Stimulated activated CD8-positive, alpha-beta memory T cell treated with anti-CD3 and anti-CD28 coated beads, Interleukin-7, amount 100 ng/mL, for 4 hours (primary cell): ENCODE measurements at places on chromosomes 3 and 15.

GRCh38 chr3:61809879-61810278, 248.5 kb downstream of the PTPRG start:
- no peak for DNase-seq

DNA sequence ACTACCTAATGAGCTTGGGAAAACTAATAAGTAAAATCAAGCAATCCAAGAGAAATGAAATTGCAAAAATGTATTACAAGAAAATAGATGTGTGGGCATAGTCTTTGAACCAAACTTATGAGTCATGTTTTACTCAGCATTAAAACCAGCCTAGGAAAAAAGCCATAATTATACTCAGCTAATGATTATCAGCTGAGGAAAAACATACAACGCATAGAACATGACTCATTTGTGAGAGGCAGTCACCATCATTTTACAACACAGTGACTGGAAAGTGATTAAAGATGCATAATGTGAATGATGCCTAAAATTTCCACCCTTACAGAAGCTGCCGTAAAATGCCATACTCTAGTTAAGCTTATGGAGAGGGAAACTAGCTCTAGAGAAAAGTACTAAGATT, 238.0 kb upstream of the EOMES start:
- DNase-seq: no peak

- no peak for DNase-seq
Measured at GRCh38 chr15:93246266-93247242, 157.5 kb upstream of the RGMA start.

DNA sequence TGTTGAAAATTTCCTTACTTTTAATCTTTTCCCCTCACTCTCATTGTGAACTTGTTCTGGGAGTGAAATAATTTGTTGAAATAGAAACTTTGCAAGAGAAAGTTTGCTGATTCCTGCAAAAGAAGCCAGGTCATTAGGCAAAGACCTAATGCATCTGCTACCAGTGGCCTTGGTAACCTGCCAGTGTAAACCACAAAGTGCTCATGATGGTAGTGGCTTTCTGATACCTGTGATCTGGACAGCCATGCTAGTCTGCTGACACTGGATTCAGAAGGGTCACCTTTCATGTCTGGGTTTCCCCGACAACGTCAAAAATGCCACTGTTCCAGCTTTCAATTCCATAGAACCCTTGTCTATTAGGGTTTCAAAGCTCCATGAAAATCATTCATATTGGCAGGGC, 123.7 kb upstream of the MCTP2 start:
- DNase-seq: no peak

DNA sequence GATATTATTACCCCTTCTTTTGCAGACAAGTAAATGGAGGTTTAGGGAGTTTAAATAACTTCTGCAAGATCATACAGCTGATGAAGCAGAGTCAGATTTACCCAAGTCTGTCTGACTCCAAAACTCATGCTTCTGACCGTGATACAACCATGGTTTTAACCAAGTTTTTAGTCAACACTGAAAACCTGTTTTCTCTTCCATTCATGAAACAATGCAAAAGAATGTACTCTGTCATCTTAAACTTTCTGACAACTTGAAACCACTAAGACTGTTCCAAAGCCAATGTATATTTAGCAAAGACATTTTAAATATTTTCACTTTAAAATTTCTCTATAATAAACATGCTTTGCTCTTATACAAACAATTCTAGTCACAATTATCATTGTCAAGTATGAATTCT, 77.0 kb upstream of the RBMS3 start:
- DNase-seq: no peak

DNA sequence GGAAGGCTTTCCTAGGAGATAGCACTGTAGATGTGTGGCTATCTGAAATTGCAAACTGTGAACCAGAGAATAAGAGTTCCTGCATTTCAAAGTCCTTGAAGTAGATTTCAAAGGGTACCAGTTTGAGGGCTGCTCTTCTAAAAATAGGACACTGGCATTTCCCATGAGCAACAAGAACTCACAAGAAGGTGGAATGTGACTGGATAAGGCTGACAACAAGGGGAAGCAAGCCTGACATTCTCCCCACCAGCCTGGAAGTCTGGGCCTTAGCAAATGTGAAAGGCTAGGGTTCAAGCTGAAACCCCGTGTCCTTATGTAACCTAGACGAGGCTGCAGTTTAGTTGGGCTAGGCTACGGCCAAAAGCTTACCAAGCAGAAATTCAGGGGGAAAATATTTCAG, 18.7 kb upstream of the TJP1 start:
- DNase-seq: no peak
